CD14-positive monocyte (primary cell): ENCODE measurements at places on chromosomes 13 and 19.

DNA sequence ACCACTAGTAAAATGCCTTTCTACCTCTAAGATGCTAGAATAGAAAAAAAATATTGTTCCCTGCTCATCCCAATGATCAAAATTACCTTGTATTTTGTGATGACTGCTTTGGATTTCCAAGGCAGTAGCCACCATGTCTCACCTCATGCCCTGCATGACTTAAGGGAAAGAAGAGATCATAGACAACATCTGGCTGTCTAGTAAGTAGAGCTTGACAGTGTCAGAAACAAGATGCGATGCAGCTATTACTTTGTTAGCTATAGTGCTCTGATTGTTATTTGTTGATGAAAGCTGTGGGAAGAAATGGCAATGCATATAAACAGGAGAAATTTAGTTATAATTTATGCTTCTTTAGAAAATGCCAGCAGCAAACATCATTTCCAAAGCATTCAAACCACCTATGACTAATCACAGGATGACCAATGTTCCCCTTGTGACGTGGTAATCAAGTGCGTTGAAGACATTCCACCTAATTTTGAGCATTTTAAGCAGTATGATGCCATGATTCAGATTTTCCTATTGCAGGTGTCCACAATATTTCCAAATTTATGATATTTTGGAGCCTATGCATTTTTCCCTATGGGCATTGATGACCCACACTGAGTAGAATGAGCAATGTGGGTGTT, 308.3 kb downstream of the KCNRG start:
- H3K27ac ChIP-seq, result no peak overlapping the region
- H3K36me3 ChIP-seq, result no peaks in the 10 kb centered on the region
- no peak overlapping the region for H3K4me3 ChIP-seq
- H3K4me1 ChIP-seq, result no peaks in the 10 kb centered on the region
- no peaks in the 10 kb centered on the region for H3K27me3 ChIP-seq

- no peaks in the 10 kb centered on the region for H3K36me3 ChIP-seq
- DNase-seq, result no peak
- no peak overlapping the region for H3K4me3 ChIP-seq
- H3K4me1 ChIP-seq, result peaks cover 20% of the 10 kb centered on the region
- H3K27me3 ChIP-seq, result no peaks in the 10 kb centered on the region
These were observed 39.2 kb downstream of the WDFY2 start for GRCh38 chr13:51623473-51623872.

- no peak overlapping the region for H3K27ac ChIP-seq
- peaks cover 2% of the 10 kb centered on the region for H3K36me3 ChIP-seq
- H3K4me3 ChIP-seq, result no peak overlapping the region
- no peaks in the 10 kb centered on the region for H3K4me1 ChIP-seq
- no peaks in the 10 kb centered on the region for H3K27me3 ChIP-seq
These were observed 37.3 kb downstream of the KDM4B start for GRCh38 chr19:5006201-5006600.

DNA sequence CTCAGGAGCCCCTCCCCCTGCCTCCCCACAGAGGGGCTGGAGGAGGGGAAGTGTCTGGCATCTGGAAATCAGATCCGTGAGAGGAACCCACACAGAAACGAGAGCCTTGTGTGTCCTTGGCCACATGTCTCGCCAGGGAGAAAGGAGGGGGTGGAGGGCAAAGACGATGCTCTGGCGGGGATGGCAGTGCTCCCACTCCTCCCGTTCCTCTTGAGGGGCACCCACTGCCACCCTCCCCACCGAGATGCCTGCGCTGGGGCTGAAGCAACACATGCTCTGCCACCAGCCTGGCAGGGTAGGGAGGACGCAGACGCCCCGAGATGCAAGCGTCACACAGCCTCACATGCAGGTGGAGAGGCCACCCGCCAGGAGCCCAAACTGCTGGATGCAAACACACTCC, 2.8 kb downstream of the ADGRL1 start:
- H3K4me1 ChIP-seq, result peaks cover 10% of the 10 kb centered on the region
- no peak overlapping the region for H3K27ac ChIP-seq
- H3K4me3 ChIP-seq, result no peak overlapping the region
- H3K27me3 ChIP-seq, result peaks cover 15% of the 10 kb centered on the region

GRCh38 chr19:35284153-35285094, 2.1 kb downstream of the HAMP start:
- H3K4me3 ChIP-seq, result no peak overlapping the region
- H3K36me3 ChIP-seq, result peaks cover 6% of the 10 kb centered on the region
- no peaks in the 10 kb centered on the region for H3K27me3 ChIP-seq
- H3K4me1 ChIP-seq, result peaks cover 34% of the 10 kb centered on the region
- no peak overlapping the region for H3K27ac ChIP-seq

DNA sequence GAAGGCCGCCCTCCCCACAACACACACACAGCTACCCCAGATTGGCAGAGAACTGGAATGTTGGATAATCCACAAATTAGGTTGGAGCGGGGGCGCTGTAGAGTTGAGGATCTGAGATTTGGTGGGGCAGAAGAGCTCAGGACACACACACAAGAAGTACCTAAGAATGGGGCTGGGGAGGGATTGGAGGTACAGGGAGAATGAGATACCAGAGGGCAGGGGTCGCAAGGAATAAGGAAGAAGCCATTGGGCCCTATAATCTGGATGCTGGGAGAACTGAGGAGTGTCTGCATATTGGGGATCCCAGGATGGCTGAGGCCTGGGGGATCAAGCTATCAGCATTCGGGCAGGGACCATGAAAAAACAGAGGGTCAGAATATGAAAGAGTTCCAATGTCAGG, 11.5 kb downstream of the SYT3 start:
- no peaks in the 10 kb centered on the region for H3K27me3 ChIP-seq
- no peaks in the 10 kb centered on the region for H3K36me3 ChIP-seq
- no peaks in the 10 kb centered on the region for H3K4me1 ChIP-seq

DNA sequence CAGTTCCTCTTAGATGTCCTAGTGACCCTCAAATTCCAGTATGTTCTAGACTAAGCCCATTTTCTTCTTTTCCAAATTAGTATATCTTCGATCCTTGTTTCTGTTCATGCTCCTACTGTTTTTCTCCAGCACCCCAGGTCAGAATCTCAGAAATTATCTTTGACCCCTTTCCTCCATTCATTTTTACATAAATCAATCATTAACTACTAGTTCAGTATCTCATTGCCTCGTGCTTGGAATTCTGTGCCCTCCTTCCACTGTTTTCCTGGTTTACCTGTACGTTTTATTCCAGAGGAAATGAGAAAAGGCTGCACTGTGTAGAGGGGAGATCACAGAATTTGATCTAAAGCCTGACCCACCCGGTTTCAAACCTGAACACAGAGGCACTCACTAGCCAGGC, 107.9 kb downstream of the LRCH1 start:
- peaks cover 8% of the 10 kb centered on the region for H3K4me1 ChIP-seq
- H3K27ac ChIP-seq, result no peak overlapping the region
- no peak for DNase-seq
- H3K36me3 ChIP-seq, result no peaks in the 10 kb centered on the region
- H3K4me3 ChIP-seq, result no peak overlapping the region

- no peaks in the 10 kb centered on the region for H3K4me1 ChIP-seq
- H3K4me3 ChIP-seq, result no peak overlapping the region
- no peak for DNase-seq
- H3K27ac ChIP-seq, result no peak overlapping the region
- H3K27me3 ChIP-seq, result no peaks in the 10 kb centered on the region
- H3K36me3 ChIP-seq, result no peaks in the 10 kb centered on the region
These were observed 257.7 kb downstream of the SPRY2 start for GRCh38 chr13:80083081-80083852.

DNA sequence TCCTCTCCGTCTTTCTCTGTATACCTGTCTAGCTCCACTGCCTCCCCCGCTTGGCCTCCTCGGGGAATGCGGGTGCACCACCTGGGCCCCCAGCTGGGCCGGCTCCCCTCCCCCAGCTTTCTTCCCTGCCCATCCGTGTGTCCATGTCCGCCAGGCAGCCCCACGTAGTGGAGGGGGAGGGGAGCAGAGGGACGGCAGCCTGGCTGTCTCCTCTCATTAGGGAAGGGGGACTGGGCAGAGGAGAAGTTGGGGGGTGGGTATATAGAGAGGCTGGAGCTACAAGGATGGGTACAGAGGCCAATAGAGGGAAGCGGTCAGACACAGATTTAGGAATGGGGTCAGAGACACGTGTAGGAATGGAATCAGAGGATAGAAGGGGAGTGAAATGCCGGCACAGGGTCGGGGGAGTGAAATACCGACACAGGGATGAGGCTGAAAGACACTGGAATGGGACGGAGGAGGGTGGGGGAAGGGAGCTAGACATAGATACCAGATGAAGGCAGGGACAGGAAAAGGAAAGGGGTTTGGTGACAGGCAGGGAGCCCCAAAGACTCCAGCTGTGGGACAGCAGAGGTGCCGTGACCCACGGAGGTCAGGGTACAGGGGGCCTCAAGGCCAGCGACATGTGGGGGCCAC, 2.8 kb downstream of the NECTIN2 start:
- no peak overlapping the region for H3K27ac ChIP-seq
- no peak overlapping the region for H3K4me3 ChIP-seq
- no peak for DNase-seq
- peaks cover 53% of the 10 kb centered on the region for H3K4me1 ChIP-seq
- H3K27me3 ChIP-seq, result no peaks in the 10 kb centered on the region
